ENCODE measurements at places on chromosomes 6 and 20. TPM values are rescaled to one million over a fixed set of nuclear protein-coding genes. Genes with fewer than 3 reads are reported as not detected.

ATF6B gene
- 99.8 TPM for total RNA-seq

DNA sequence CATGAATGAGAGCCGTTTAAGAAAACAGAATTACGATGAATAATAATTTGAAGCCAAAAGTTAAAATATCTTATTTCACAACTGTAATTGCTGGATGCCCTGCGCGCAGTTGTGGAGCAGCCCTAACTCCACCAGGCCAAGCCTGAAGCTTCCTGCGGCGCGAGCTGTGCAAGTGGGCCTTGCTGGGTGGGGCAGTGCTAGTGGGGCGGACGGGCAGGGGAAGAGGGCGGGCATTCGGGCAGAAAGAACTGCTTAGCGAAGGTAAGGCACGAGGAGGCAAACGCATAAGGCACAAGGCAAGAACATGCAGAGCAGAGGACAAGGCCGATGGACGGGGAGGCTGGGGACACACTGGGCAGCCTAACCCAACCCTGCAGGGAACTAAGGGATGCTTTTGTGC, 2.3 kb downstream of the HLA-DQB2 start:
- no peak for DNase-seq

MYL9 gene
- 248 TPM for total RNA-seq

DNA sequence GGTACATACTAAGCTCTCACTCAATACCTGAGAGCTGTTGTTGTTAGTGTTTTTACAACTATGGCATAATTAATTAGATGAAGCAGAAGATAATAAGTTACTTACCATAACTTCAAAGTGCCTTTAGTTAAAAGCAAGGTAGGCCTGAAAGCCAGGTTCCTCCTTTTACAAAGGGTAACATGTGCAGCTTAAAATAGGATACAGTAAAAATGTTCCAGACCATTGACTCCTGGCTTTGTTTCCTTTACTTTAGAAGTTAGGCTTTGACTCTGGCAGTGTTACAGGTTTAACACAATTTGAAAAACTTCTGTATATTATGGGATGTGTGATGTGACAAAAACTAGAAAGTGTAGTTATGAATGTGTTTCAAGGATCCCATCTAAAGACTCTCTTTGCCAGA, 522.5 kb downstream of the EPM2A start:
- DNase-seq, result no peak

- DNase-seq, result no peak
These were observed 56.5 kb downstream of the TCP11 start for GRCh38 chr6:35084511-35085203.

Data from mesothelial cell of epicardium (in vitro differentiated cells).